Stimulated activated CD4-positive, alpha-beta T cell treated with anti-CD3 and anti-CD28 coated beads, TNF-alpha, amount 100 ng/mL, for 48 hours (primary cell): ENCODE measurements at places on chromosomes 7 and 10.
A peak's percentile ranks its signal among the peaks of the same experiment; 100 is the strongest.

GRCh38 chr10:119669331-119669730 is 18.2 kb downstream of the BAG3 start:
- DNase-seq = no peak

GRCh38 chr7:151925446-151926335 is 30.6 kb upstream of the GALNTL5 start:
- no peak for DNase-seq

GRCh38 chr7:87599336-87599735 is 1.3 kb downstream of the ABCB1 start:
- DNase-seq = no peak

- no peak for DNase-seq
These were observed 10.8 kb downstream of the LMOD2 start for GRCh38 chr7:123666492-123666891.

DNA sequence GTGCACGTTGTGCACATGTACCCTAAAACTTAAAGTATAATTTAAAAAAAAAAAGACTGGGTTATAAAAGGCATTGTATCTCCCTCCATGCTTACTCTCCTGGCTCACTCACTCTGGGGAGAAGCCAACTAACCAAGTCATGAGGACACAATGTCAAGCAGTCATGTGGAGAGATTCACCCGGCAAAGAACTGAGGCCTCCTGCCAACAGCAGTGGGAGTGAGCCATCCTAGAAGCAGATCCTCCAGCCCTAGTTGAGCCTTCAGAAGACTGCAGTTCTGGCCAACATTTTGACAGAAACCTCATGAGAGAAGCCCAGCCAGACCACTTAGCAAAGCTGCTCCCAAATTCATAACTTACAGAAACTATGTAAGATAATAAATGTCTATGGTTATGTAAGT is 521.7 kb upstream of the FZD8 start:
- no peak for DNase-seq

DNA sequence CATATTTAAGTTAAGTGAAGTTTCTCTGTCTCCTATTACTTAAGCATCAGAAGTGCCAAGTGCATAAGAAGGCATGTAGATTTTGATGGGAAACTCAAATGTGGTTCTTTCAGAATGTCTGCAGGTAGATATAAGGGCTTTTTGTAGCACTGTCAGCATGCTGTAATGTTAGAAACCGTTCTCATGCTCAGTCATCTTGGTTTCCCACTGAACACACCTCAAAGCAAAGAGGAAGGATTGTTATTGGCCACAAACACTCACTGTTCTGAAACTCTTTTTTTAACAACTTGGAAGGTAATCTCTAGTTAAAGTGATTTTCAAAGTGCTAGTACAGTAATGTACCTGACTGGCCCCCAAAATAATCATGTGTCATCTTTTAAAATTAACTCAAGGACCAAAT is 126.0 kb downstream of the AASS start:
- no peak for DNase-seq

GRCh38 chr10:98556061-98556460 is 109.3 kb upstream of the HPS1 start:
- DNase-seq = no peak

DNA sequence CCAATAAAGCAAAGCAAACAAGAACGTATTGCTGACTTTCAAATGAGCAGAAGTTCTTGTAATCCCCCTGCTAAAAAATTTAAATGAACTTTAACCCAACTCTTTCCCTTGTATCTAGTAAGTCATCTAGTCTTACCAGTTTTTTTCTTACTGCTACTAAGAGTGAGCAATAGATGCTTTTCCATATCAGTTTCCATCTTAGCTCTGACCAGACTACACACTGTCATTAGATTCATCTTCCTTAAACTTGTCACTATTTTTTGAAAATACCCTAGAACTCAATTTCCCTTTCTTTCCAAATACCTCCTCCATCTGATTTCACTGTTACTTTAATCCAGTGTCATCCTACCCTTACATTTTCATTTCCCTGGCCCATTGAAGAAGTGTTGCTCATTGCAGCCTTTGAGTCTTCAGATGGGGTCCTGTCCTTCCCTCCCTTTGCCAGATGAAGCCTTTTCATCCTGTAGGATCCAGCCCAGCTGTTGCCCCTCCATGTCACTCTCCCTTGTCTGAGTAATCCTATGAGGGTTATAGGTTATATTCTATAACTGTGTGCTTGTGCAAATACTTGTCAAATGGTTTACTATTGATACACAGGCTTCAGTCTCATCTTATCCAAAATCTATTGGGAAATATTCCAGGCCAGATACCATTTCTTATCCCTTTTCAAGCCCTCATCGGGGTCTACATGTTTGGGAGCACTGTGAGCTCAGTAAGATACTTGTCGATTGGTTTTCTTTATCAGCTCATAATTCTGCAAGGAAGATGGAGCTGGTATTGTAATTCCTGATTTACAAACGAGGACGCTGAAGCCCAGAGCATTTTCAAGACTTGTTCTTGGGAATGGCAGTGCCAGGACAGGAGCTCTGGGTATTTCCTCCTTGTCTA is 51.5 kb upstream of the ITGB1 start:
- no peak for DNase-seq

- no peak for DNase-seq
These were observed 105.8 kb downstream of the THSD7A start for GRCh38 chr7:11726001-11726793.

GRCh38 chr7:157400171-157400860 is 63.5 kb downstream of the DNAJB6 start:
- DNase-seq = no peak

DNA sequence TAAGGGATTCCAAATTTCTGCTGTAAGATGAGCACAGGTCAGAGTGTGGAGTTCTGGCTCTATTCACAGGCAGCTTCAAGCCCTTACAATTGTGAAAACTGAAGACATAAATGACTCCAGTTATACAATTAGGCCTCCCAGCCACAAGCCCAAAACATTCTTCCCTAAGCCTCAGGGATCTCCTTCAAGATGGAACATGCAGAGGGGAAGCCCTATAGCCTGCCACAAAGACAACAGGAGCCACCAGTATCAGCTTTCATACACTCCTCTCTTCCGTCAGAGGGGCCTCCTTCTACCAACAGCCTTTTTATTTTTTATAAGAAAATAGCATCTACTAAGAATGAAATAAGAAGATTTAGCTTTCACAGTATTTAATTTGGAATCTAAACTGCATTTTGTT is 46.5 kb downstream of the DLD start:
- no peak for DNase-seq

GRCh38 chr10:89414879-89415821 is 782 bp downstream of the IFIT5 start:
- peak; percentile 28 for DNase-seq

DNA sequence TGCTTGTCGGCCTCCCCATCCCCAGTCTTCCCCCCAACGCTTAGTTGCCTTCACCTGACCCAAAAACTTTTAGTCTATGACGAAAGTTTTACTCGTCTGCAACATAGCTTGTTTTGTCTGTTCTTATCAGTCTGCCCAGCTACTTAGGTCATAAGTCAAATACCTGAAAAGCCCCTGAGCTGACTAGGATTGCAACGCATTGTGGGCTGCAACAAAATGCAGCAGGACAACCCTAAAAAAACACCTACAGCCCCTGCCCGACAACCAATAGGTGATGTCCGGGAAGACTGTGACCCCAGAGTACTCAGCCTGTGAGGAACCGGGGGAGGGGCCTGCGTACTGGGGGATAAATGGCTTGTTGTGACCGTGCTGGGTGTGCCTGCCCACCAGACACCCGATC is 19.3 kb upstream of the GPER1 start:
- DNase-seq = no peak

DNA sequence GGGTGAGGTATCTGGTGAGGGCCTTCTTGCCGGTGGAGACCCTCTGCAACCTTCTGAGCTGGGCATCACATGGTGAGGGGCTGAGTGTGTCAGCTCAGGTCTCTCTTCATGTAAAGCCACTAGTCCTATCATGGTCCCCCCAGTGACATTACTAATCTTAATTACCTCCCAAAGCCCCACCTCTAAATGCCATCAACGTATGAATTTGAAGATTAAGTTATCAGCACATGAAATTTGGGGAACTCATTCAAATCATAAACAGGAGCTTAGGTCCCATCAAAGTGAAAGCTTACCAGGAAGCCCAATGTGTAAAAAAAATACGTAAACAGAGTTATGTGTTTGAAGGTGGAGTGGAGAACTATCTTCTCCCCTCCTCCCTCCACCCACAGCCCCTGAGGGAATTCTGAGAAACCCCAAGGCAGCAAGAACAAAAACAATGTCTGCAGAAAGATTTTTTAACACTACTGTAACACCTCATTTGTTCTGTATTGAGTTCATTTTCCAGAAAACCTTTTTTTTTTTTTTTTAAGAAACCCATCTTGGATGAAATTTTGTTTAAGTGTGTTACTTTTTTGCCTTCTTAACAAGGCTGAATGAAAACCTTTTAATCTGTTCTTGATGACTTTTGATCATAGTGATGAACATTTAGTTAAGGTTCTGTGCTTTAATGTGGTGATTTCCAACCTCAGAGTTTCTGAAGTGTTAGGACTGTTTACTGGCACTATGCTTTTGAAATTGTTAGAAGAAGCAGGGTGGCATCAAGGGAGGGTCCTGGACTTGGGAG is 19.1 kb upstream of the PCGF5 start:
- DNase-seq = no peak

DNA sequence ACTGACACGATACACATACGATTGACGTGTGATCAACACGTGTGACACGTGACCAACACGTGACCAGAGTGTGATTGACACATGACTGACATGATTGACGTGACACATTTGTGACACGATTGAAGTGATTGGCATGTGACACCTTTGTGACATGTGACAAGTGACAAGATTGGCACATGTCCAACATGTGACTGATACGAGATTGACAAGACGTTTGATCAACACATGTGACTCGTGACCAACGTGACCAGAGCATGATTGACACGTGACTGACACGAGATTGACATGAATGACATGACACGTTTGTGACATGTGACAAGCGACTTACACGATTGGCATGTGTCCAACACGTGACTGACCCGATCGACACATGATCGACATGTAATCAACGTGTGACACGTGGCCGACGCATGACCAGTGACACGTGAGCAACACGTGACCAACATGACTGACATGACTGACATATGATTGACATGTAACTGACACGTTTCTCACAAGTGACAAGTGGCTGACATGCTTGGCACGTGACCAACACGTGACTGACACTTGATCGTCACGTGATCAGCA is 22.0 kb downstream of the CRPPA start:
- DNase-seq = no peak

GRCh38 chr10:79268742-79269141 is 78.5 kb upstream of the PPIF start:
- DNase-seq = no peak

DNA sequence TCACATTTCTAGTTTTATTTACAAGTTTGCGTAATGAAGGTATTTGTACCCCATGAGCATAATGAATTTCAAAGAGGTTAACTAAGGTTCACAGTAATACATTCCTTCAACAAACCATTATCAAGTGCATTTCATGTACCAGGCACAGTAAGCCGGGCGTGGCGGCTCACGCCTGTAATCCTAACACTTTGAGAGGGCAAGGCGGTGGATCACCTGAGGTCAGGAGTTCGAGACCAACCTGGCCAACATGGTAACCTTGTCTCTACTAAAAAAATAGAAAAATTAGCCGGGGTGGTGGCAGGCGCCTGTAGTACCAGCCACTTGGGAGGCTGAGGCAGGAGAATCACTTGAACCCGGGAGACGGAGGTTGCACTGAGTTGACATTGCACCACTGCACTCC is 4.3 kb upstream of the EIF3A start:
- DNase-seq = no peak

DNA sequence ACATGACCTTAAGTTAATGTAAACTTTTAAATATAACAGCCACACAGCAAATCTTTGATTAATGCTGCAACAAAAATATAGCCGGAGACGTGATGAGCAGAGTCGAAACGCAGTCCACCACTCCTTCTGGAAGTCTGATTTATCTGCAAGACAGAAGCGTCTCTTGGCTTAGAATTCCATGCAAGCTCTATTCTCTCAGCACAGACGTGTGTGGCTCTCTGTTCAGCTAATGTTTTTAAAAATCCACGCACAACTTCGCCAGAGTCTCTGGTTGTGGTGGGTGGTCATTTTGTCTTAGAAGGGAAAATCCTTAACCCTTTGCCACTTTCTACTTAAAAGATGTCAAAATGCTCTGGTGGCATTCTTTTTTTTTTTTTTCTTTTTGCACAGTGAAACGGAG is 438.0 kb upstream of the MGMT start:
- DNase-seq = no peak

GRCh38 chr7:4200546-4201094 is 481.5 kb upstream of the FOXK1 start:
- DNase-seq = no peak

GRCh38 chr10:13337128-13337826 is 10.8 kb downstream of the SEPHS1 start:
- DNase-seq = no peak

- no peak for DNase-seq
These were observed 786 bp downstream of the ATP5F1C start for GRCh38 chr10:7788639-7789286.

- no peak for DNase-seq
These were observed 1.5 kb downstream of the LZTS2 start for GRCh38 chr10:101000915-101001658.
